Smooth muscle cell of the brain vasculature (primary cell): ENCODE measurements at places on chromosomes 3 and 15.

- DNase-seq: no peak
Measured at GRCh38 chr3:115082260-115082659, 64.8 kb downstream of the ZBTB20 start.

GRCh38 chr3:15728766-15729165 lies 69.0 kb downstream of the ANKRD28 start:
- no peak for DNase-seq

DNA sequence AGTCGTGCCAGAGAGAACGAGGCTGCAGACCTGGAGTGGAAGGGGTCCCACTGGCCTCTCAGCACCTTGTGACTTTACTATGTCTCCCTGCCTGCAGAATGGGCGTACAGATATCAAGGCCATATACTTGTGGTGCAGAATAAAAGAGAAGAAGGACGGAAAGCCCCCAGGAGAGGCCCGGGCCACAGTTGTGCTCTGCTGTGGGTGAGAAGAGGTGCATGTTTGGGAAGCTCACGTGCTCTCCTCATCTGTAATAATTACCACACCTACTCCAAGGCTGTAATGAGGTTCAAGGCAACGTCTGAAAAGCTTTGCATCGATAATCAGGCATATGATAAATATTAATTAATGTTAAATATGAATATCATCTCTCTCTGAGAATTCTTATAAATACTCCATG lies 58.0 kb downstream of the MGLL start:
- DNase-seq: no peak

GRCh38 chr3:184737641-184738505 lies 26.0 kb upstream of the MAGEF1 start:
- no peak for DNase-seq

DNA sequence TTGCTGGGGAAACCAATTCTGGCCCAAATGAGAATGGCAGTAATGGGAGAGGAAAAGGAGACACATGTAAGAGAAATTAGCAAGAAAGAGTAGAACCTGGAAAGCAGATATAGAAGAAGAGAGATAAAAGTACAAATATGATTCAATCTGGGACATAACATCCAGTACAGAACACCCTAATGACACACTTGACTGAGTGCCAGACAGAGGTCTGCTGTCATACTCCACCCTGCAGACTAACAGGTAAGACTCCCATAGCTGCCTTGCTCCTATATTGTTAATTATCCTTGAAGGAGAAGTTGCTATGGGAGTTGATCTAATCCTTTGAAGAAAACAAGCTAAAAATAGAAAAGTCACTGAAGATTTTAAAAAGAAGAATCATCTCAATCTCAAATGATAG lies 21.1 kb downstream of the CCPG1 start:
- DNase-seq: no peak

DNA sequence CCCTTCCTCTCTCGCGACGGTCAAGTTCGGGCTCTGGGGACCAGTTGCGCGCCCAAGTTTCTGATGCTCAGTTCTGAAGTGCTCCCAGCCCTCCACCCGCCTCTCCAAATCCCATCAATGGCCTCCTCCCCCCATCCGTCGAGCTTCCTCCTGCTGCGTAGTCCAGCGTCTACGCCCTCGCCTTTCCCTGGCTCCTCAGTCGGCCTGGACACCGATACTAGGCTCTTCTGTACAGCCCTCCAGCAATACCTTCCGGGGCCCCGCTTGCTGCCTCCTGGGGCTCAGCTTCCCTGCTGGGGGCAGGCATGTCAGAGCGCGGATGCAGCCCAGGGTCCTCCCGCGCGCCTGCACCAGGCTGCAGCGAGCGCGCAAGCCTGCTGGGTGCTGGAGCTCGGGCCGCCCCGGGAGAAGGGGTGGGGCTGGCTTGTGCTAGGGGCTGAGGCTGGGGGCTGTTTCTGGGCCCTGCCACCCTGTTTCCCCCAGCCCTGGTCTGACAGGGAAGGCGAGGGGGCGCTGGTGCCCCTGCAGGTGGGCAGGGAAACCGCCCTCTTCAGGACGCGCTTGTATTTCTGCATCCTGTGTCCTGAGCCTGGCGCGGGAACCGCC lies 353.3 kb upstream of the SUCLG2 start:
- DNase-seq: no peak

DNA sequence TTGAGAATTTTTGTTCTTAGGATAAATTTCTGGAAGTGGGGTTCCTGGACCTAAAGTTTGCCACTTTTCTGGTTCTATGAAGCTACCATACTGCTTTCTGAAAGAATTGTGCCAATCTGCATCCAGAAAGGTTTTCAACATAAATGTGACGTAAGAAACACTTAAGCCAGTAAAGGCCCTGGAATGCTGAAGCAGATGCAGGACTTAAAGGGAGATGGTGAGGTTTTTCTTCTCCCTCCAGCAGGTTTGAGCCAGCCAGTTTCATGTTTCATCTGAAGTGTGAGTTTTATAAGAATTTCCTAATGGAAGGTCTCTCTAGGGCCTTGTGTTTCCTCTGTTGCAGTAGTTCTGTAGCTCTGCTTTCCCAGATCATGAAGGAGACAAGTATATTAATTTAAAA lies 33.1 kb downstream of the ZNF592 start:
- no peak for DNase-seq

DNA sequence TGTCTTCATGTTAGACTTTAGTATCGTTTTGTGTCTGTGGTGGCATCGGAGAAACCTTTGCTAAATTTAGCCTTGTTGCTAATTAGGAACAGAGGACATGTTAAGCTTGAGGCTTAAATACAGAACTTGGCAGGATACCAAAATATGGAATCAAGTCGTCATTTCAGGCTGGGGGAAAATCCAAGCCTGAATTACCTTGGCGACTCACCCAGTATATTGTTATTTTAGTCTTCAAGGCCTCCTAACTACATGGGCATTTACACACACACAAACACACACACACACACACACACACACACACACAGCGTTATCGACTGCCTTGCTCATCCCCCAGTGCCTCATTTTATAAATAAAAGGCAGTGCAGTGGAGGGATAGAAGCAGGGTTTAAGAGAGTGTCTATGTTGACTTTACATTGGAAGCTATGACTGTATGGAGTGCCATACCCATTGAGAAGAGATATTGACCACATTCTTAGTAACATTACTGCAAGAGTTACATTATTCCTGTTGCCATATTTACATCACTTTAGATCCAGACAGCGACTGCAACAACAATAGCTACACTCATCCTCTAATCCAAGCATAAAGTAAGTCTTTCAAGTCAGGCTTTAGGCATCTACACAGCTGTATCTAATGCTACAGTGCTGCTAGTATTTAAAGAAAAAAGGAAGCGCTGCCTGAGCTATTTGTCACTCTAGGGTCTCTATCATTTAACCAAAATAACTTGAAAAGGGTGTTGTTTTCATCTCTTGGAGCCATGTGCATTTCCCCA lies 210.8 kb upstream of the SEMA6D start:
- DNase-seq: no peak

GRCh38 chr3:9430733-9431132 lies 33.3 kb downstream of the SETD5 start:
- DNase-seq: no peak

DNA sequence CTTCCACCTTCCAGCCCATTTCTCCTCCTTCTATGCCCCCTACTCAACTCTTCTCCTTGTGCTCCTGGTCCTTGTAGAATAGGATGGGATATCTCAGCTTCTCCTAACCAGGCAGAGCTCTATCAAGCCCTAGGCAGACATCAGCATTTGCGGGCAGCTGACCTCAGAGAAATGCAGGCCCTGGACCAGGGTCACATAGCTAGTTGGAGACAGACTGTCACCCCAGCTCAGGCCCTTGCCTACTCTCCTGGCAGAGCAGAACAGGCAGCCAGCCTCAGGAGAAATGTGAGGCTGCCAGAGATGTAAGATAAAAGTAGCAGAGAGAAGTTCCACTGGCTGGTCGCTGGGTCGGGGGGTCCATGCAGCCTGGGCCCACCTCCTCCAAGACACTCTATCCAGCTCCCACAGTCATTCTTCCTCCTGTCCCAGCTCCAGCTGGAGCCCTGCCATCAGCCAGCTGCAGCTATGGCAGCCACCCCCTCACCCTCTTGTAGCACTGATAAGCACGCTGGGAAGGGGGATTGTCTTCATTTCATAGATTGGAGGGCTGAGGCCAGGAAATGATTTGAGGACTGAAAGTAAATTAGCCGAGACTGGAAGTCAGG lies 4.0 kb downstream of the CYP8B1 start:
- no peak for DNase-seq

DNA sequence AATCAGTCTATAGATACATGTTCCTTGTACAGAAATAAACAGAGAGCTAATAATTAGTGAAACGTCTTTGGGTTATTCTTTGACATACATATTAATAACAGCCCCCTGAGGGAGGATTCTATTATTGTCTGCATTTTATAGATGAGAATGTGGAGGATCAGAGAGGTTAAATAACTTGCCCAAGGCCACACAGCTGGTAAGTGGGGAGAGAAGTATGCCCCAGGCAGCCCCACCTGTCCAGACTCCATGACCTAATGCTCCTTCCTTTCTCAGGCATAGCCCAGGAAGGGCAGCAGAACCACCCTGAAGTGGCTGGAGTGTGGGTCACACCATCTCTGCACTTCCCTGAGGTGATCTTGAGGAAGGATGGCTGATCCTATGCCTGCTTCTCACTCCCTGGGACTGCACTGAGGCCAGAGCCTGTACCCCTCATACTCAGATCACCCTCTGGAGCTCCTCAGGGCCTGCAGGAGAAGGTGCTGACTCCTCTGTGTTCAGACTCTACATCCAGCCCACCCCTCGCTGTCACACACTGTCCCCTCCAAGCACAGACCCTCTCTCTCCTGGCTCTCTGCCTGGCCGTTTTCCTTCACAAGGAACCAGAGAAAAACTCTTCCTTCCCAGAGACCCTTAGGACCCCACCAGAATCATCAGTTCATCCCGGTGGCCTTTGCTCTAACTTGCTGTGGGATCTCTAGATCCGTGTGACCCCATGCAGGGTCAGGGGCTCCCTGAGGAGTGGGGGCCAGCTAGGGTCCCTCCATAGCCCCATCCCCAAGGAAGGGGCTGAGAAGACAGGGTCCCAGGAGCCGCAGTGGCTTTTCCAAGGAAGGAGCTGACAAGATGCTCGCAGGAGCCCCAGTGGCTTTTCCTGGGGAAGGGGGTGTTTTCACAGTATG lies 4.4 kb upstream of the HHATL start:
- no peak for DNase-seq

GRCh38 chr3:151687076-151687475 lies 46.7 kb upstream of the AADACL2 start:
- no peak for DNase-seq

GRCh38 chr3:72151465-72152238 lies 366.7 kb upstream of the PROK2 start:
- no peak for DNase-seq

DNA sequence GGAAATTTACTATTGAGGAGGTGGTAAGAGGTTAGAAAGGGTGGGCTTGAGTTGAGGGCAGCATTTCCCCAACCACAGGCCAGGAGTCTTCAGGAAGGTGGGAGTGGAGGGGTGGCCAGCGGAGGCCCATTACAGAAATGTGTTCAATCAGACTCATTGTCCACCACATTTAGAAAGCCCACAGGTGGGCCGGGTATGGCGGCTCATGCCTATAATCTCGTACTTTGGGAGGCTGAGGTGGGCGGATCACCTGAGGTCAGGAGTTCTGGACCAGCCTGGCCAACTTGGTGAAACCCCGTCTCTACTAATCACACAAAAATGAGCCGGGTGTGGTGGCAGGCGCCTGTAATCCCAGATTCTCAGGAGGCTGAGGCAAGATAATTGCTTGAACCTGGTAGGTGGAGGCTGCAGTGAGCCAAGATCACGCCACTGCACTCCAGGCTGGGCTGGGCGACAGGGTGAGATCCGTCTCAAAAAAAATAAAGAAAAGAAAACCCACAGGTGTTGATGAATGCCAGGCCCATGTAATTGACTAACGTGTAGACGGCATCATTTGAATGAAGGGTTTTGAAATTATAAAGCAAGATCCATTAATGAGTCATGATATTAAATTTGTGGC lies 12.2 kb upstream of the SYNM start:
- no peak for DNase-seq

DNA sequence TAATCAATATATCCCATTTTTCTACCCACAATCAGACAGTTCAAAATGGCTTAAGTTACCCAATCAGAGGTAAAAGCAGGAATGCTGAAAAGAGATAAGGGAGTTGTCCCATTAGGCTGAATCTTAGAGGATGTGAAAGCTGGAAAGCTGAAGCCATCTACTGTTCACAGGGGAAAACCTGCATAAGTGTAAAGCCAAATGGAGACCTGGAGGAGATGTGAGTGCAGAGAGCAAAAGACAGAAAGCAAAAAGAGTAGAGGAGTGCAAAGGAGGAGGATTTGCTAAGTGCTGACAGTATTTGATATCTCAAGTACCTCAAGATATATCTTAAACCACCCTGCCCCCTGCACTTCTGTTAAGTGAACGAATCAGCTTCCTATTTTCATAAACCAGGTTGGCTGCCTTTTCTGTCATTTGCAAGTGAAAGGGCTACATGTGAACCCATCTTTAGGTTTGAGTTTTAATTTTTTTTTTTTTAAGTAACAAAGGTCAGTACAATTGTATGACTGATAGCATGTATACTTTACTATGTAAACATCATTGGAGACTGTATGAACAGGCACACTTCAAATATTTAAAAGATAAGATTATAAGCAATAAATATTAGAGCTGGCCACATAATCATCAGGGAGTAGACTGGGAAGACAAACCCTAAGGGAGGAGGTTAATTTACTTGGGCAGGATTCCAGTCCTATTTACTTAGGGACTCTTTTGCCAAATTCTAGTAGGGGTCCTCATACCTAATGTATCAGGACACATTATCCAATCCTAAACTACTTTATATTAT lies 22.8 kb upstream of the P2RY1 start:
- DNase-seq: no peak

GRCh38 chr3:59540696-59541095 lies 490.9 kb upstream of the CFAP20DC start:
- no peak for DNase-seq

DNA sequence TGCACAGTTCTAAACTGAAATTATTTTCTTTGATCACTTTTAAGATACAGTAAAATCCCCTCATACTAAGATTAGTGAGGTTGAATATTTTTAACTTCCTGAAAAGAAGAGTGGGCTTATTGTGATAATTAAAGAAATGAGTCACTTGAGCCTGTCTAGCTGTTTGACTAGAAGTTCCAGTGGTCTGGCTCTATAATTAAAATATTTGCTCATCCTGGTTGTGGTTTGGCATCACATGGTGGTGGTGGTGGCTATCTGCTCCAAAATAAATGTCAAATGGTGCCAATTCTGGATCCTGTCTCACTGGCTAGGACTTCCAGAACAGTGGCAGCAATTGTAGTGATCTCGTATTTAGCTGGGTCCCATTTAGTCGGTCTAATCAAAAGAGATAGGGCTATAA lies 8.6 kb upstream of the TEX9 start:
- no peak for DNase-seq

GRCh38 chr15:50415752-50416404 lies 8.3 kb upstream of the USP8 start:
- no peak for DNase-seq

- no peak for DNase-seq
Measured at GRCh38 chr3:27532426-27533260, 48.5 kb upstream of the SLC4A7 start.
